ENCODE measurements at places on chromosomes 5 and 9. TPM values are rescaled to one million over a fixed set of nuclear protein-coding genes. Genes with fewer than 3 reads are reported as not detected.

GRCh38 chr5:28691526-28691925 is 1653.1 kb upstream of the CDH9 start:
- no peak for DNase-seq

GRCh38 chr5:112878760-112879159 is 17.7 kb downstream of the SRP19 start:
- DNase-seq = no peak

GRCh38 chr5:177612215-177612673 is 12.3 kb downstream of the B4GALT7 start:
- DNase-seq = no peak

GRCh38 chr9:101465326-101465915 is 29.8 kb upstream of the ALDOB start:
- DNase-seq = peak; percentile 88

DNA sequence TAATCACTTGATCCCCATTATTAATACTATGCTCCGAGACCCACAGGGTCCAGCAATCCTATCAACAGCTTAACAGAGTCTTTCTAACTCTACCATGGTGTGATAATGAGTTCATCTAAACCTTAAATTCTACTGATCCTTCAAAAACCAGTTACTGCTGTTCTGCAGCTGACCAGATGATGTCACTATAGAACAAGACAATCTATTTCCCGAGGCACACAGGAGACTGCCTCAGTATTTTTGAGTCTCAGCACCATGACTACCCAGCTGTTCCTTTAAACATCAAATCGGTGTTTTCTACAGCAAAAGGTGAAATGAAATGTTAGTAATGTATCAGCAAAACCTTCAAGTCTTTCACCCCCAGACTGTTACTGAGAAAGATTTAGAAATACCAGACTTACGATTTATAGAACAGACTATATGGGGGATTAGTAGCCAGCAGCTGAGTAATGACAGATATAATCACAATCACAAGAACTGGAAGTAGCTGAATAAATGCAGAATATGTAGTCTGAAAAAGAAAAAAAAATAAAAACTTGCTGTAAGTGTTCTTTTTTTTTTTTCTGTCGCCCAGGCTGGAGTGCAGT is 16.9 kb downstream of the DNAJC18 start:
- DNase-seq = peak; percentile 68

- DNase-seq = no peak
Observed at GRCh38 chr5:1961304-1961946, 78.7 kb upstream of the IRX4 start.

DNA sequence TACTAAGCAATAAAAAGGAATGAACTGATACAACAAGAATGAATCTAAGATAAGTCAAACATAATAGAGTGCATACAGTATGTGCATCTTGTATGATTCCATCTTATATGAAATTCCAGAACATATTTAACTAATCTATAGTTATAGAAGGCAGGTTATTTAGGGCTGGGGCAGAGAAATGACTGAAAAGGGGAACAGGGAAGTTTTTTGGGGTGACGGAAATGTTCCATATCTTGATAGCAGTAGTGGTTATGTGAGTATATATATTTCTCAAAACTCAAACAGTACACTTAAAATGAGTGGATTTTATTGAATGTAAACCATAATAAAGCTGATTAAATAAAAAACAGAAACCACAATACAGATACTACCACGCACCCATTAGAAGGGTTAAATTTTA is 24.6 kb downstream of the FBXW11 start:
- no peak for DNase-seq

Gene KIF24
- 1.4 TPM for total RNA-seq

- DNase-seq = no peak
Observed at GRCh38 chr9:72489986-72490385, 31.4 kb upstream of the TMC1 start.

DNA sequence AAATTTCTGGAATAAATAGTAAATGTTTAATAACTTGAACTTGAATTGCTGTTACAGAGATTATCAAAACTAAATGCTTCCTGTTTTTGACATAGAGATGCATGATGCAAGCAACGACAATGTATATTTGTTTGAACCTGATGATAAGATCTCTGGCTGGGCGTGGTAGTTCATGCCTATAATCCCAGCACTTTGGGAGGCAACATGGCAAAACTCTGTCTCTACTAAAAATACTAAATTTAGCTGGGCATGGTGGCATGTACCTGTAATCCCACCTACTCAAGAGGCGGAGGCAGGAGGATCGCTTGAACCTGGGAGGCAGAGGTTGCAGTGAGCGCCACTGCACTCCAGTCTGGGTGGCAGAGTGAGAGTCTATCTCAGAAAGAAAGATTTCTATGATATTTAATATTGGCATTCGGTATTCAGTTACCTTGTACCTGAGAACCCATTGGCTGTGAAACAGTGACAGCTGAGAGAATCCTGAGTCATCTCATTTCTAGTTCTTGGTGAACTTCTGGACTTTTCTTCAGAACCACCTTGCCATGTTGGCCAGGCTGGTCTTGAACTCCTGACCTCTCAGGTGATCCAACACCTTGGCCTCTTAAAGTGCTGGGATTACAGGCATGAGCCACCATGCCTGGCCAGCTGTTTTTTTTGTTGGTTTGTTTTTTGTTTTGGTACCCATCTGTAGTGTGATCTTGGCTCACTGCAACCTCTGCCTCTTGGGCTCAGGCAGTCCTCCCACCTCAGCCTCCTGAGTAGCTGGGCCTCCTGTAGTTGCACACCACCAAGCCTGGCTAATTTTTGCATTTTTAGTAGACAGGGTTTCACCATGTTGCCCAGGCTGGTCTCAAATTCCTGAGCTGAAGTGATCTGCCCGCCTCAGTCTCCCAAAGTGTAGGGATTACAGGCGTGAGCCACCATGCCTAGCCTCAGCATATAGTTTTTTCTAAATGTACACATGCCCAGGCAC is 10.0 kb upstream of the FGF18 start:
- DNase-seq = peak; percentile 32

GRCh38 chr5:179251276-179251969 is 93.8 kb downstream of the ADAMTS2 start:
- no peak for DNase-seq

Gene PCDHA9
- 0.06 TPM for total RNA-seq

GRCh38 chr9:107698779-107699178 is 209.2 kb upstream of the KLF4 start:
- DNase-seq = no peak

- no peak for DNase-seq
Observed at GRCh38 chr5:178555771-178556211, 34.4 kb downstream of the COL23A1 start.

Gene MARVELD2
- 24.4 TPM for total RNA-seq

Gene PSMD5
- total RNA-seq = 32.8 TPM

- no peak for DNase-seq
Observed at GRCh38 chr5:150740992-150741391, 17.8 kb downstream of the DCTN4 start.
